HT1080 (cell line): ENCODE measurements at places on chromosomes 2 and 18. TPM values are rescaled to one million over a fixed set of nuclear protein-coding genes. Genes with fewer than 3 reads are reported as not detected.

DNAJC5G gene
- total RNA-seq = not detected in 2 replicates

ONECUT2 gene
- 0.03 and 0.08 TPM in 2 replicates for total RNA-seq

LIMS4 gene
- 0.18 and 0.63 TPM in 2 replicates for total RNA-seq

RIT2 gene
- not detected in 2 replicates for total RNA-seq

KCNG3 gene
- total RNA-seq = 1.3 and 1.5 TPM in 2 replicates

LRATD1 gene
- 8.2 and 11.1 TPM in 2 replicates for total RNA-seq

RDH14 gene
- 30.2 and 31.8 TPM in 2 replicates for total RNA-seq

NLRC4 gene
- total RNA-seq = not detected in 2 replicates

GATA6 gene
- total RNA-seq = 5.5 and 6.8 TPM in 2 replicates

ACYP2 gene
- 0.97 and 4.7 TPM in 2 replicates for total RNA-seq

TNS1 gene
- 9.6 and 10.5 TPM in 2 replicates for total RNA-seq

PAX8 gene
- total RNA-seq = 5.9 and 11.3 TPM in 2 replicates

CAPN14 gene
- 0.03 and 0.24 TPM in 2 replicates for total RNA-seq

CYP27C1 gene
- total RNA-seq = 1.4 and 1.5 TPM in 2 replicates

NCK2 gene
- 39.9 and 51.3 TPM in 2 replicates for total RNA-seq

ME2 gene
- total RNA-seq = 84.9 and 111 TPM in 2 replicates

MYO3B gene
- total RNA-seq = not detected in 2 replicates

ICOS gene
- not detected in 2 replicates for total RNA-seq

HRH4 gene
- total RNA-seq = not detected in 2 replicates

SOX11 gene
- total RNA-seq = not detected in 2 replicates

ASTL gene
- not detected in 2 replicates for total RNA-seq

CTAGE1 gene
- total RNA-seq = not detected in 2 replicates

EVA1A gene
- total RNA-seq = 142 and 177 TPM in 2 replicates

CCDC178 gene
- total RNA-seq = 0.03 TPM in 1 of 2 replicates, not detected in the other

CD207 gene
- total RNA-seq = not detected in 2 replicates

WDFY1 gene
- total RNA-seq = 60.8 and 120 TPM in 2 replicates
